ENCODE measurements at places on chromosomes 4 and X.

DNA sequence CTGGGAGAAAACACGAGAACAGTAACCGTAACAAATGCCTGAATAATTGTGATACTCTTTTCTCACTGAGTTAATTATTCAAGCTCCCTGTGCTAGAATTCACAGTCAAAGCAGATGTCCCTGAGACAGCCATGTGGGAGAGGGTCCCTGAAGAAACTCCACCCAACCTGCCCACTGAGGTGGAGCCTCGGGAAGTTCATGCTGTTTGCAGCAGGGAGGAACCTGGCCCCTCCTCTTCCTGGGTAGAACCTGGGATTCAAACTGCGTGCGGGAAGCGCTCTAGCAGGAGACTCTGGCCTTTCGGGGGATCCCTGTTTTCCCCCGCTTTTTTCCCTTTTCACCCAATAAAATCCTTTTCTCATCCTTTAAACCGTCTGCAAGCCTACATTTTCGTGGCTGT is 20.2 kb upstream of the RHOH start:
- no peak for DNase-seq

DNA sequence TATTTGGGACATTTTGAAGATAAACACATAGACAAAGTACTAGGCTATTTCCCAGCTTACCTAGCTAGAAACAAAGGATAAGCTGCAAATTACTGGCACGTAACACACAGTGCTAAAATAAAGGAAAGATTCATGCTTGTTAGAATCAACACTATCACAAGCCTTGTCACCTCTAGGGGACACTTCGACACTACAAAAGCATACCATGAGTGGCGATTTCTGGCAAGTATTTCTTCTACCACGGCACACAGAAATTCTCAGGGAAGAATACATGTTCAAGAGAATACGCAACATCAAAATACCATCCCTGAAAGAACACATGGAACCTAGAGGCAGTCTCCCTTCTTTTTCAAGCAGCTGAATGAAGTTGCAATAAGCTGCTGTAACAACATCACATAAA is 5.1 kb downstream of the MECP2 start:
- DNase-seq: no peak

- no peak for DNase-seq
Measured at GRCh38 chrX:25300994-25301393, 285.2 kb upstream of the ARX start.

DNA sequence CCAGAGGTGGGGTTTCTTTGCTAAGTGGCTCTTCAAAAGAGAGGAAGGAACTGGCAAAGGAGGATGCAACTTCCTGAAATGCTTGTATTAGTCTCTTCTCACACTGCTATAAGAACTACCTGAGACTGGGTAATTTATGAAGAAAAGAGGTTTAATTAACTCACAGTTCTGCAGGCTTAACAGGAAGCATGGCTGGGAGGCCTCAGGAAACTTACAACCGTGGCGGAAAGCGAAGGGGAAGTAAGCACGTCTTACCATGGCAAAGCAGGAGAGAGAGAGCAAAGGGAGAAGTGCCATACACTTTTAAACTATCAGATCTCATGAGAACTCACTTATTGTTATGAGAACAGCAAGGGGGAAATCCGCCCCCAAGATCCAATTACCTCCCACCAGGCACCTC is 505.7 kb downstream of the ZNF674 start:
- DNase-seq: no peak

DNA sequence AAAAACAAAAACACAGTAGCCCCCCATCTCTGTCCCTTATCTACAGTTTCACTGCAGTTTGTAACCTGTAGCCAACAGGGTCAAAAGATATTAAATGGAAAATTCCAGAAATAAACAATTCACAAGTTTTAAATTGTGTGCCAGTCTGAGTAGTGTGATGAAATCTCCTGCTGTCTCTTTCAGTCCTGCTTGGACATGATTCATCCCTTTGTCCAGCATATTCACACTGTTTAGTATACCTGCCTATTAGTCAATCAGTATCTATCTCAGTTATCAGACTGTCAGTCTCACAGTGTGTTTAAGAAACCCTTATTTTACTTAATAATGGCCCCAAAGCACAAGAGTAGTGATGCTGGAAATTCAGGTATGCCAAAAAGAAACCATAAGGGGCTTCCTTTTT is 21.9 kb downstream of the CNOT6L start:
- no peak for DNase-seq

DNA sequence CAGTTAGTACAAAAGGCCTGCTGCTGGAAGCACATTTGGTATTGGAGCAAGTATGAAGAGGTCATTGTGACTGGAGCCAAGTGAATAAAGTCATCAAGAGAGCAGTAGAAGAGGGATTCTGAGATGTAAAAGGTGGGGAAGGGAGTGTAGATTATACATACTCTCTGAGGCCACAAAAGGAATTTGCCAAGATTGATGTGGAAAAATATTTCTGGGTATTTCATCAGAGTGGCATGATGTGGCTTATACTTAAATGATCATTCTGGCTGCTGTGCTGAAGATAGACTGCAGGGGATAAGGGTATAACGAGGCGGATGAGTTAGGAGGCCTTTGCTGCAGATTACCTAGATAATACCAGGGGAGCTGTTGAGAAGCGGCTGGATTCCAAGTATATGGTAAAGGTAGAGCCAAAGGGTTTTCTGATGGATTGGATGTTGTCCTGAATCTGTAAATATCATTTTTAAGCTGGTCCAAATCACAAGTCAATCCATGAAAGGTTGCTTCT is 231.8 kb upstream of the AGA start:
- no peak for DNase-seq

- peak; percentile 7 for DNase-seq
Measured at GRCh38 chrX:41481264-41482109, 34.3 kb downstream of the NYX start.

DNA sequence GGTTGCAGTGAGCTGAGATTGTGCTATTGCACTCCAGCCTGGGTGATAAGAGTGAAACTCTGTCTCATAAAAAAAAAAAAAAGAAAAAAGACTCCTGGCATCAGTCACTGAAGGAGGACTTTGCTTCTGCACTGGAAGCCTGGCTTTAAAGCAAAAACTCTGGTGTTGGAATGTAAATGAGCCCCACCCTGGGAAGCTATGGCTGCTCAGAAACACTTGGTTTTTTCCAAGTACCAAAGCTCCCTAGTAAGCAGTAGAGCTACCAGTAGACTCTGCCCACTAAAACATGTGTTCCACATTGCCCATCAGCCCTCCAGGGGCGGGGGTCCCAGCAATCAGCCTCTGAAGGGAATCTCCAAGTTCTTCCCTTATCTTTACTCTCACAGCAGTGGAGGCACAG is 154.4 kb downstream of the SHROOM3 start:
- DNase-seq: no peak

- DNase-seq: no peak
Measured at GRCh38 chrX:47172971-47173792, 20.4 kb upstream of the UBA1 start.

DNA sequence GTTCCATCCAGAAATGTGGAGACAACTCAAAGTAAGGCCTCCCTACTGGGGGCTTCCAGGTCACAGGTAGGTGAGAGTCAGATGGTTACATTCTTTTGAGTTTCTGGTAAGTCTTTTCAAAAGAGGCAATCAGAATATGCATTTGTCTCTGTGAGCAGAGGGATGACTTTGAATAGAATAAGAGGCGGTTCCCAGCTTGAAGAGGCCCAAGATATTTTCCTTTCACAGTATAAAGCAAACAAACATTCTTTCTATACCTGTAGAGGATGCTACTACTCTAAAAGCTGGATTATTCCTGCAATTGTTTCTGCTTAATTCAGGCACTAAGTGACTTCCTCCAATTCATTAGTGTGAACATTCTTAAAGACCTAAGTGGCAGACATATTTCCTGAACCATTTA is 44.4 kb downstream of the DIAPH2 start:
- DNase-seq: no peak

GRCh38 chr4:53476232-53477037 is 99.0 kb downstream of the FIP1L1 start:
- no peak for DNase-seq

- no peak for DNase-seq
Measured at GRCh38 chr4:126719852-126720251, 912.9 kb upstream of the INTU start.

DNA sequence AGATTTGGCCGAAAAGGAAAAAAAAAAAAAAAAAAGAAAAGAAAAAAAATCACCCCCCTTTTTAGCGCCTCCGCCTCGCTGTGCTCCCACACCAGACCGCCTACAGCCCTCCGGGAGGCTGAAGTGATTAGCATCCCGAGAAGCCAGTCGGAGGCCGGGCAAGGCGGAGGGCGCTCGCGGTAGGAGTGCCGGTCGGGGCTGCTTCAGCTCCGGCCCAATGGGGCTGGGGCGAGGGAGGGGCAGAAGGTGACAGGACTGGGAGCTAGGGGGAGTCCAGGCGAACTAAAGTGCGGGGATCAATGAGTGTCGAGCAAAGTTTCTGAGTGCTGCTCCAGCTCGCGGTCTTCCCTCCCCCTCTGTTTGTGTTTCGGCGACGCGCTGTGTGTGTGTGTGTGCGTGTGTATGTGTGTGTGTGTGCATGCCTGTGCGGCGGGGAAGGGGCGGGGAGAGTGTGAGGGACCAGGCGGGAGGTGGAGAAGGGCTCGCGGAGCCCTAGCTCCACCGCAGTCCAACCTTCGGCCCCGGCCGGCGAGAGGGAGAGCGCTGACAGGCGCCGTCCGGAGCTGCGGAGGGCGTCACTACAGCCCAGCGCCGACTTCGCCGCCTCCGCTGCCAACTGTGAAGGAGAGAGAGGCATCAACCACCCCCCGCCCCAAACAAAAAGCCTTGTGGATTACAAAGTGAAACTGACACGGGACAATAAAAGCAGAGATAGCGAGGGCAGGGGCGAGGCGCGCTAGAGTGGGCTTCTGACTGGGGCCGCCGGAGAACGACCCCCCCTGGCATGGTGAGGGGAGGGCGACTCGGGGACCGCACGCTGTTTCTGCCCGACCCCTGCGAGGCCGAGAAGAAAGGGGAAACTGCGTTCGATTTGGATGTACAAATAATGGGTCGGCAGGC is at the start of gene FAT4:
FAT4 (plus strand) TSS at position 280 of the 900 bp plus-strand sequence. CDS start 1,457 bp downstream, outside the sequence.
- DNase-seq: peak; percentile 15

DNA sequence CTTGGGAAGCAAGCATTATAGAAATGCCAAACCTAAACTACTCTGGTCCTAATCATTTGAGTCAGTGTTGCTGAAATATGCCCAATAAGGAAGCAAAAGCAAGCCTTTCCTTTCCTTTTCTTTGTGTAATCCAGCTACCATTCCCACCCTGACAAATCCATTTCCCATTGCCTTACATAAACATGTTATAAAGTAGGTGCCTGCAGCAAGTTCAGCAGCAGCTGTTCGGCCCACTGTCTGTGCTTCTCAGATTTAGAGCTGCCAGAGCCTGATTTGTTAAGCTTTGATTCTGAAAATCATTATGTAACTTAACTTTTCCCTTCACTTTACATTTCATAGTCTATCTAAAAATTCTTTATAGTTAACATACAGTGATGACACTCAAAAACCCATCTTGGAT is 148.6 kb downstream of the EPHA5 start:
- no peak for DNase-seq

DNA sequence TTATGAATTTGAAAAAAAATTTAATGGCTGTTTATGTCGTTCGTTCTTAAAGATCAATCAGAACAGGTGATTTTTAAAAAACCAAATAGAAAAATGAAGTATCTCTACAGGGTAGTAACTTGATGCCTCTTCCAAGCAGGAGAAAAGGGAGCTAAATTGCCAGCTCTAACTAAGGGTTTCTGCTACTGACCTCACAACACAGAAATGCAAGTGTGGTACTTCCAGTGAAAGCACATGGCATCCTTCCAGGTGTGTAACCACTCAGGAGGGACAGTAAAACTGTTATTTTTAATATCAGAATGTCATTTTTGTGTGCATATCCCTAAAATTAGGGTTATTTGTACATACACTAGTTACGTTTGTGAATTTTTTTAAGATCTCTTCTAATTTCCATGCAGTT is 116.8 kb upstream of the ZCCHC13 start:
- no peak for DNase-seq

- peak; percentile 35 for DNase-seq
Measured at GRCh38 chrX:104195489-104196084, 29.3 kb downstream of the FAM199X start.

- peak; percentile 88 for DNase-seq
Measured at GRCh38 chr4:40149960-40150385, 46.9 kb upstream of the RHOH start.

DNA sequence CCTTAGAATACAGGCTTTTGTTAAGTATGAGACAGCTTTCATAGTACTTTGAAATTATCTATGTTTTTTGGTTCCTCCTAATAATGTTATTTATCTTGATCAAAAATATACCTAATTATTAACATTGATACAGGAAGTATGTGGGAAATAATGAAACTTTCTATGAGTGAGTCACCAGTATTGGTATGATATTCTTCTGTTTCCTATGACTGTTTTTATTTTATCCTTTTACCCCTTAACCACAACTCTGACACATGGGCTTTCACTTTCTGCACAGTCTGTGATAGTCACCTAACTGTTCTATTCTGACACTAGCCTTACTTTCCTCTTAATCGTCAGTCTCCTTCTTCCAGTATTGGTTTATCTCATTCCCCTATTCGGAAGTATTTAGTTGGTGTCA is 4.7 kb downstream of the THAP9 start:
- DNase-seq: peak; percentile 44

DNA sequence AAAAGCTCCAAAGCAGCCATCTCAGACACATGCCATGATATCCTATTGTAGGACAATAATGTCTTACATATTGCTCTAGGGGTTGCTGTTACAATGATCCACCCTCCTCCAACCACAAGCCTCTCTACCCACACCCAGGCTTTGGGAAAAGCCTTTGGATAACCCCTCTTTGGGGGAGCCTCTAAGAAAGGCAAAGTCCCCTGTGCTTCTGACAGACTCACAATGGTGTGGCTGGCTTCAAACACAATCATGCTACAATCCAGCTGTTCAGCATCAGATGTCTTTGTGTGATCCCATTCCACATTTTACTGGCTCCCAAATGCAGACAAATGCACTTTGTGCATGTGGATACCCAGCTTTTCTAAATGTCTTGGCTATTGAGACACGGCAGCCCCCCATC is 65.9 kb upstream of the CAPN6 start:
- no peak for DNase-seq

DNA sequence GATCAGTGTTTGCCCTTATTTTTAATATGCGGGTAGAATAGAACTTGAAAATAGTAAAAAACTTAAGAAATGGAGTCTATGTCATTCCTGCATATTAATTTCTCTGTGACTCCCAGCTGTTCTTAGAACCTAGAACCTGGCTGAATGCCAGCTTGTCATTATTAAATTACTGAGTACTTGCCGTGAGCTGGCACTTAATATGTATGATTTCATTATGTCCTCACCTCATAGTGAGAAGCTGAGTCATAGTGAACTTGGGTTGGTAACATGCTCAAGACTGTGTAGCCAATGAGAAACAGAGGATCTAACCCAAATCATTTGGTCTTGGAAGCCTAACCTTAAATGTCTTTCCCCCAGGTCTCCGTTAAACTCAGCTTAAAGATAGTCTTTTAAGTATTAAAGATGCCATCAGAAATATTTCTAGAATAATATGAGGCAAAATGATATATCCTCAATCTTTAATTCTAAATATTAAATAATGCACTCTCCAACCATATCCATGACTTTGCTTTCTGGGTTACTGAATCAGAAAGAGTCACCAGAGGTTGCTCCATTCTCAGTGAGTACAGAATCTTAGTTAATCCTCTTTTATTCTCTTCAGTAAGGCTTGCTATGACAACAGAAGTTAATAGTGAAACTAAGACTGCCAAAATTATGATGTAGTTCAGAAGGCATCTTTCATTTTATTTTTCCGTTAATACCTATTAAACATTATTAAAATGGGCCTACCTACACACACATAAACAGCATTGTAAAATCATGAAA is 58.6 kb upstream of the TLL1 start:
- no peak for DNase-seq
